ENCODE measurements at places on chromosomes 7 and 10.

- no peak for DNase-seq
These were observed 141.4 kb upstream of the BET1 start for GRCh38 chr7:94145602-94146001.

GRCh38 chr10:3248526-3249306 is 76.1 kb upstream of the PITRM1 start:
- DNase-seq: no peak

DNA sequence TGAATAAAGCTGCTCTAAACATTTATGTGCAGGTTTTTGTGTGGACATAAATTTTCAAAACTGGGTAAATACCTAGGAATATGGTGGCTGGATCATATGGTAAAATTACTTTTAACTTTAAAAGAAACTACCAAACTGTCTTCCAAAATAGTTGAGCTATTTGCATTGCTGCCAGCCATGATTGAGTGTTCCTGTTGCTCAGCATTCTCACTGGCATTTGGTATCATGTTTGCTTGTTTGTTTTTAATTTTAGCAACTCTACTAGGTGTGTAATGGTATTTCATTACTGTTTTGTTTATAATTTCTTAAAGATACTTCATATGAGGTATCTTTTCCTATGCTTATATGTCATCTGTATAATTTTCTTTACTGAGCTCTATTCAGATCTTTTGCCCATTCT is 143.2 kb downstream of the POLR1F start:
- no peak for DNase-seq

- no peak for DNase-seq
These were observed 32.7 kb downstream of the IL6 start for GRCh38 chr7:22759721-22760120.

GRCh38 chr10:46787321-46787615 is 124.0 kb upstream of the PTPN20 start:
- DNase-seq: no peak

DNA sequence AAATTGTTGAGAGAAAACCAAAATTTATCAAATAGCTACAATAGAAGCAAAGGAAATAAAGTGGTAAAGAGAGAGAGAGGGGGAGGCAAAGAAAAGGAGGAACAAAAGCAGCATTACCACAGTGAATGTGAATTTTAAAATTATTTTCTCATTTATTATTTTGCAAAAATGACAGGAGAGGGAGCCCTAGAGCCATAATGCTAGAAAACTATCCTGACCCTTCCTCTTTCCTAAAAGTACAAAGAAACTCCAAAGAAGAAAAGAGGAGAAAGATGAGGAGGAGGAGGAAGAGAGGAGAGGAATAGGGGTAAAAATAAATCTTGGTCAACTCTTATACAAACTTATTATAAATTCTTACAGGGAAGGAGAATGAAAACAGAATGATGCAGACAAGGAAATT is 921.5 kb downstream of the NRG3 start:
- peak; percentile 14 for DNase-seq

DNA sequence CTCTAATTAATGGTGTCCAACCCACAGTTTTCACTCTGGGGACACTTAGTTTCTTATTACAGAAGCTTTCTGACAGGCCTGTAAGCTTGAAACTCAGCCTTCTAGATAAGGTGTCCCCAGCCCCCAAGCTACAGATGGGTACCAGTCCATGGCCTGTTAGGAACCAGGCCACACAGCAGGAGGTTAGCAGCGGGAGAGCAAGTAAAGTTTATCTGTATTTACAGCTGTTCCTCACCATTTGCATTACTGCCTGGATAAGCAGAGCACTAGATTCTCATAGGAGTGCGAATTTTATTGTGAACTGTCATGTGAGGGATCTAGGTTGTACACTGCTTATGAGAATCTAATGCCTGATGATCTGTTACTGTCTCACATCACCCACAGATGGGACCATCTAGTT is 93.7 kb downstream of the TMEM26 start:
- no peak for DNase-seq

DNA sequence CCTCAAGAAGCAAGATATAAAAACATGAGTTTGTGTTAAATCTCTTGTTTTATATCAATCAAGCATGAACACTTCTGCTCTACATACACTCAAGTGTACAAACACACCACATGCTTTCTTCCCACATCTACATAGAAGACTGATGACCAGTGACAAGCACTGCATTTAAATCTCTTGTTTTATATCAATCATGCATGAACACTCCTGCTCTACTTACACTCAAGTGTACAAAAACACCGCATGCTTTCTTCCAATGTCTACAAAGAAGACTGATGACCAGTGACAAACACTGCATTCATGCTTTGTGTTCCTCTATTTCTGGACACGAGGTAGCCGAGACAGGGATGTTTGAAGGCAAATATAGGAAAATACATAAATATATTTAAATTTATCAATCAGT is 642.0 kb upstream of the PFKP start:
- DNase-seq: no peak

GRCh38 chr7:117759950-117760640 is 113.1 kb downstream of the CTTNBP2 start:
- no peak for DNase-seq

DNA sequence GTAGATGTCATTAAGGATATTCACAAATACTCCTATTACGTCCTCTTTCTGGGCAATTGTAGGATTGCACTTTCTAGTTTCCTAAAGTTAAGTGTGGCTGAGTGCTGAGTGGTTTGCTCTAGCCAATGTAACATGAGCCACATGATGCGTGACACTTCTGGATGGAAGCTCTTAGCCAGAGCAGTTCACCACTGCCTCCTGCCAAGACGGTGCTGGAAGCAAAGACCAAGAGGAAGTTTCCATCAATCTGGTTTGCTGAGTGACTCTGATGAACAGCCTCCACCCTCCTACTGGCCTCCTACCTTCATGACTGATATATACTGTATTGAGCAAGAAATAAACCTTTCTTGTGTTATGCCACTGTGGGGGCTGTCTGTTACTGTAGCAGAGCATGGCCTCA is 318.1 kb downstream of the KCNMA1 start:
- DNase-seq: no peak

DNA sequence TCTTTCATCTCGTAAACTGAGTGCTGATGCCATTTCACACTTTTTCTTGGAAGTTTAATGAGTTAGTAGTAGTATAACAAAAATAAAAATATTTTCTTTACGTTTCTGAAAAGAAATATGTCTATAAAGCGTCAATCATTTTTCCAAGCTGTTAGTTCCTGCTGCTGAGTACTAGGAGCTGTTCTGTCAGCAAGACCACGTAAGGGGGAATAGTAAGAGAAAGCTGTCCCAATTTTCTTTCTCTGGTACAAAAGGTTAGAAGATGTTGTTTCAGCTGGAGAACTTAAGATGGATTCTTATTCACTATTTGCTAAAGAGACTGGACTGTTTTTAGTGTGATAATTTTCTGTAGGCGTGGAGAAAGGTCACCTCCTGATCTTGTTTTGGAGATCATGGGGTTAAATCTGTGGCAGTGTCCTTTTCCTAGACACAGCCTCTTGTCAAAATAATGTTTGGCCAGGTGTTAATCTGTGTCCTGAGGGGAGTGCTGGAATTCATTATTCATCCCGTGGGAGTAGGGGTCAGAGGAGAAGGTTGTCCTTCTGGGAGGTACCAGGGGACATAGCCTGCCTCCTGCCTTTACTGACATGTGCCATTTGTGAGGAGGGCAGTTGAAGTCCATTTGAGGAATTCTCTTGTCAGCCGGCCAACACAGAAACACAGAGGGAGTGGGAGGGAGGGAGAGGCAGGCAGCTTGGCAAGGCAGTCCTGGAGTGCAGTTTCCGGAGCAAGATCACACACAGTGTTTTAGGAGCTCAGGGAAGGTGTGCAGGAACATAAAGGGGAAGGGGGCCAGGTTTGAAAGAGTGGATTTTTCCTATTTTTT is 368.7 kb downstream of the AUTS2 start:
- peak; percentile 63 for DNase-seq

- DNase-seq: no peak
These were observed 12.3 kb downstream of the SFXN3 start for GRCh38 chr10:101043363-101043707.

GRCh38 chr7:151905766-151906165 is 28.9 kb upstream of the PRKAG2 start:
- no peak for DNase-seq

Measured in right renal pelvis (tissue), 4 donors.